ENCODE measurements at places on chromosomes 3 and 15. TPM values are rescaled to one million over a fixed set of nuclear protein-coding genes. Genes with fewer than 3 reads are reported as not detected.

GFM1 gene
- total RNA-seq: 37.2 TPM

HTR3D gene
- total RNA-seq: not detected

BDH1 gene
- 14.0 TPM for total RNA-seq

PPP2R3A gene
- total RNA-seq: 19.8 TPM

FBLN2 gene
- total RNA-seq: 67.5 TPM

CILP gene
- total RNA-seq: 0.95 TPM

GMPPB gene
- 33.9 TPM for total RNA-seq

APPL1 gene
- total RNA-seq: 38.6 TPM

GRM2 gene
- 0.66 TPM for total RNA-seq
